ENCODE measurements at places on chromosomes 11 and 22.

- DNase-seq, result no peak
These were observed 82.7 kb upstream of the LINC01488 start for GRCh38 chr11:69398529-69399492.

DNA sequence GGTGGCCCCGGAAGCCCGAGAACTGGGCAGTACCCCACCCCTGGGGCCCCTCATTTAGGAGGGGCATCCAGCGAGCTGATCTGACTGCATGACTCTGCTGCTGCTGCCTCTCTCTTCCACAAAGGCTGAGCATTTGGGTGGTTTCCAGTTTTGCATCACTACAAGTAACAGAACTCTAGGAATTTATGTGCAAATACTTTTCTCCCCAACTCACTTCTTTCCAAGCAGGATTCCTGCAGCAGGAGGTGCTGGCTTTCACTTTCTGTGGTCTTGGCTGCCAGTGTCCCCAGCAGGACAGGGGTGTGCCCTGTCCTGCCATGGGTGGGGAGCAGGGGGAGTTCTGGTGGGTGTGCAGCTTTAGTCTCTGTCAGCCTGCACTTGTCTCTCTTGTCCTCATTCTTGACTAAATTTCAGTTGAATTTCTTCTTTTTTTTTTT is 21.2 kb downstream of the UPB1 start:
- no peak for DNase-seq

- no peak for DNase-seq
These were observed 73.7 kb downstream of the RTL6 start for GRCh38 chr22:44424359-44424682.

GRCh38 chr11:76148941-76149613 is 57.2 kb downstream of the WNT11 start:
- no peak for DNase-seq

GRCh38 chr11:79076526-79077115 is 364.2 kb downstream of the TENM4 start:
- no peak for DNase-seq

- DNase-seq, result no peak
These were observed 64.2 kb upstream of the KCNQ1OT1 start for GRCh38 chr11:2763984-2764383.

DNA sequence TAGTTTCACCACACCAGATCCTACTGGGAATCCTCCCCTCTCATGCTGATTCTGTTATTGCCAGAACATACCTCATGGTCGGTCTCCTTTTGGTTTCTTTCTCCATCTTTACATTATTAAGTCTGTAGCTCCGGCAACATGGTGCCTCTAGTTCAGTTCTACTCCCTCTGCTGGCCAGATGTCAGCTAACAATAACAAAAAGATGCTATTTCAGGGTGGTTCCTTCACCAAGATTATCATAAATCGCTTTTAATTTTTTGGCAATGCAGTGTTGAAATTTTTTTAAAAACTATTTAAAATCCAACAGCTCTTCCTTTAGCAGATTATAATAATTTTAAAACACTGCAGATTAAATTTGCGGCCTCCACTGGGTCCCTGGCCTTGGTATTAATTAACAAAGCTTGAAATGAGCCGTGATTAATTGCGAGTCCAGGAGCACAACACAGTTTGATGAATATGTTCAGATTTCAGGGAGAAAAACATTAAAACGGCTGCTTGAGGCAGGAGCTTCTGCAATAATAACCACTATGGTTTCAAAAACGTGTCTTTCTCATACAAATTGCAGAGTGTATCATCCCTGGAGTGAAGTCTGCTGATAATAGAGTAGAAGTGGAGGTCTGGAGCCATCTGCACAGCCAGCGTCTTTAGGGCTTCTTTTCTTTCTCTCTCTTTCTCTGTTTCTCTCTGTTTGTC is 492.9 kb upstream of the KIRREL3 start:
- DNase-seq, result peak; percentile 39

- no peak for DNase-seq
These were observed 28.8 kb downstream of the PKNOX2 start for GRCh38 chr11:125193416-125193726.

DNA sequence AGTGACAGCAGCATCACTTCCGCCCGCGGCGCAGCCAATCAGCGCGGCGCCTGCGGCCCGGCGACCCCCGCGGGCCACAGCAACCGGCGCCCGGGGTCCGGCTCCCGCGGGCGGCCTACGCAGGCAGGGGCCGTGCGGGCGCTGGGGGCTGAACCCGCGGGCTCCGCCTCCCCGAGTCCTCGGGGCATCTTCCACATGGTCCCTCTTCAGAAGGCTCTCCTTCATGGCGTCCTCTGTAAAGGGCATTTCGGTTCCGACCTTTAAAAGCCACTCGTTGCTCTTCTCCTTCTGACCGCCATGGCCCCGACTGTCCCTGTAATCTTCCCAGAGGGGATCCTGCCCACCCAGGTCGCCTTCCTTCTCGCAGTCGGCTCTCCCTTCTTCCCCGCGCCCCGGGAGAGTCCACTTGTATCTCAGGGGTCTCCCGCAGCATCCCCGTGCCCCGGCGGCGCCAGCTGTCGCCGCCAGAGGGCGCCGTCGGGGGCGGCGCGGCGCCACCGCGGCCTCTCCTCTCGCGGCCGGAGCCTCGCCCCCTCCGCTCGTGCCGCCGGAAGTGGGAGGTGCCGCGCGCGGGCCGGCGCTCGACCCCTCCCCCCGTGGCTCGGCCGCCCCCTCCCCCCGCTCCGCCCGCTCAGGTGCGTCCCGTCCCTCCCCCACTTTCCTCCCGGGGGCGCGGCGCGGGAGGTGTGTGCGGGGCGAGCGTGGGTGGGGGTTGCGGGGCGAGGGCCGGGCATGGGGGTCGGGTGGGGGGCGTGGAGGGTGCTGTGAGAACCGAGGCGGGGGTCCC is at the start of gene RNF214:
RNF214 (plus strand) TSS at position 580 of the 787 bp plus-strand sequence. CDS start 1,602 bp downstream, outside the sequence.
- peak; percentile 47 for DNase-seq

GRCh38 chr11:23644443-23644842 is 784.2 kb upstream of the CCDC179 start:
- no peak for DNase-seq

DNA sequence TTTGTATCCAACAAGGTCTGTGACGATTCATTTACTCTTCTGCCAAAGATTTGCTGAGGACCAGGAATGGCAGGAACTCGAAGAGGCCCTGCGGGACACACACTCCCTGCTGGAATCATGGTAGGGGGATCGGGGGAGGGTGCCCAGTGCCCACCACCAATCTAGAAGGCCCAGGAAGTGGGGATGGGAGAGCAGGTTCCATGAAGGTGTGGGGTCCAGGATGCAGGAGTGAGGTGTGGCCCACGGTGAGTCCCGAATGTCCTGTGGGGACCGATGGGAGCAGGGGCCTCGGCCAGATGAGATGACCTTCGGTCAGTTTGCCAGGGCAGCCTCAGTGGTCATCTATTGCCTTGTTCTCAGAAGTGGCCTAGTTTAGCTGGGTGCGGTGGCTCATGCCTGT is 492.7 kb downstream of the BRD1 start:
- no peak for DNase-seq

GRCh38 chr11:1867381-1867780 is 14.5 kb downstream of the LSP1 start:
- DNase-seq, result no peak

GRCh38 chr11:96538104-96538503 is 148.3 kb downstream of the JRKL start:
- DNase-seq, result no peak
